ENCODE measurements at places on chromosomes 2 and 18.

GRCh38 chr2:219946529-219946928 lies 319.1 kb downstream of the SLC4A3 start:
- DNase-seq = no peak

DNA sequence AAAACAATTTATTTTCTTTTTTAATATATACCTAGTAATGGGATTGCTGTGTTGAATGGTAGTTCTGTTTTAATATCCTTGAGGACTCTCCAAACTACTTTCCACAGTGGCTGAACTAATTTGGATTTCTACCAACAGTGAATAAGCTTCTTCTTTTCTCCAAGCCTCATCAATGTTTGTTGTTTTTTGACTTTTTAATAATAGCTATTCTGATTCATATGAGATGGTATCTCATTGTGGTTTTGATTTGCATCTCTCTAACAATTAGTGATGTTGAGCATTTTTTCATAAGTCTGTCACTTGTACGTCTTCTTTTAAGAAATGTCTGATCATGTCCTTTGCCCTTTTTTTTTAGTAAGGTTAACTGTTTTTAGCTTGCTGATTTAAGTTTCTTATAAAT lies 863.3 kb downstream of the CNTNAP5 start:
- DNase-seq = no peak

DNA sequence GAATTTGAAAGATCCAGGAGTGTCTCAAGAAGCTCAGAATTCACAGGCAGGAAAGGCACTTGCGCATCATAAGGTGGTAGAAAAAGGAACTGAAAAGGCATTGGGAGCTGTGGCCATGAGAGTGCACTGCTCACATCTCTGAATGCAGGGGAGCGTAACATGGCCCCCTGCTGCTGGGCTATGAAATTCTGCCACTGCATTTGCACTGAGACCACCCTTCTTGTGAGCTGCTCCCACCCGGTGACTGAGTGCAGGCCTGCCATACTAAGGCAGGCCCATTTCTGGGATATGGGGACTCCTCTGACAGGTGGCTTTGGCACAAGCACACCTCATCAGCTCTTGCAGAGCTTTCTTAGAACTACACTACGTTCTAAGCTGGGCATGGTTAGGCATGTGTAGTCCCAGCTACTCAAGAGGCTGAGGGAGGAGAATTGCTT lies 25.3 kb upstream of the STARD7 start:
- DNase-seq = no peak

GRCh38 chr2:4561196-4561595 lies 857.8 kb downstream of the DCDC2C start:
- DNase-seq = no peak

GRCh38 chr2:159089543-159089942 lies 121.1 kb downstream of the TANC1 start:
- no peak for DNase-seq

GRCh38 chr2:188414411-188414810 lies 122.7 kb downstream of the GULP1 start:
- DNase-seq = no peak

Measured in stimulated activated CD4-positive, alpha-beta T cell treated with anti-CD3 and anti-CD28 coated beads, Interleukin-4, amount 100 ng/mL, for 4 hours (primary cell).